ENCODE measurements at places on chromosomes 6 and 20.

- DNase-seq: no peak
Observed at GRCh38 chr20:1381753-1382591, 10.9 kb downstream of the FKBP1A start.

DNA sequence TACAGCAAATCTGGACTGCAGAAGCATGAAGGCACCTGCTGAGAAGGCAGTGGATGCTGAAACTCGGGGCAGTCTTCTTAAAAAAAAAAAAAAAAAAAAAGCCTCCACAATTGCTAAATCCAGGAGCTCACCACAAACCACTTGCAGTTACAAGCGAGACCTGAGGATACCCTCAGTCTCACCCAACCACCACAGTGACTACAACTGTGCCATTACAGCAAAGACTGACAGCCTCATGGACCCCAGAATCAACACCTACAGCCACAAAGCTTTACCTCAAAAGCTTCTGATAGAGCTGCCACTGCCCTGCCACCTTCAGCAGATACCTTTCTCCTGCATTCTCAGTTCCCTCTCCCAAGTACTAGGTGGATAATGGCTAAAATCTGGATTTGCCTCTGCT lies 9.0 kb downstream of the COL21A1 start:
- DNase-seq: no peak

GRCh38 chr6:67224989-67225388 lies 1410.1 kb upstream of the ADGRB3 start:
- DNase-seq: no peak

DNA sequence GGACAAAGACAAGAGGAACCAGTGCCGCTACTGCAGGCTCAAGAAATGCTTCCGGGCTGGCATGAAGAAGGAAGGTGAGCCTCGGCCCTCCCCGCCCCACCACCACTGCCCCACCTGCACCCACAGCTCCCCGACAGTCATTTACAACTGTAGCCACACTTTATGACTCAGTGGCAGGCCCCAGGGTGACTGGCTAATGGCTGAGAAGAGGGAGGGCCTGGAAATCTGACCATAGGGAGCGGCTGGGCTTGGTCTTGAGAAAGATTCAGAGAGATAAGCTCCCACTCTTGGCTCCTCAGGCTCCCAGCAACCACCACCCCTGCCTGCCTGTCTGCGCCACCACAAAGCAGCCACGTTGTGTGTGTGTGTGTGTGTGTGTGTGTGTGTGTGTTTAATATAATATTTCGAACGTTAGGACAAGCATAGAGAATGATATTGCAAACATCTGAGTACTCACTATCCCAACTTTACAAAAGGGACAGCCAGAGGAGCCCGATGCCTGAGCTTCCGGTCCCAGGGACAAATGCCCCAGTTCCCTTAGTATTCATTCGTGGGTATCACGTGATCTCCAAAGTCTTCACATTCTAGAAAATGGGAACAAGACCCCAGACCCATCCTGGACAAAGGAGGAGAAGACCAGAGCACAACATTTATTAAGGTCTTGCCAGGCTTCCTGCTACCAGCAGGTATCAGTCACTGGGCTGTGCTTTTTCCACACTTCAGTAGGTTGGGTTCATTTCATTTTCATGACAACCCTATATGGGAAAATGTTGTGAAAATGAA lies 52.1 kb downstream of the HNF4A start:
- DNase-seq: no peak

- no peak for DNase-seq
Observed at GRCh38 chr20:9531581-9531980, 17.2 kb downstream of the LAMP5 start.

DNA sequence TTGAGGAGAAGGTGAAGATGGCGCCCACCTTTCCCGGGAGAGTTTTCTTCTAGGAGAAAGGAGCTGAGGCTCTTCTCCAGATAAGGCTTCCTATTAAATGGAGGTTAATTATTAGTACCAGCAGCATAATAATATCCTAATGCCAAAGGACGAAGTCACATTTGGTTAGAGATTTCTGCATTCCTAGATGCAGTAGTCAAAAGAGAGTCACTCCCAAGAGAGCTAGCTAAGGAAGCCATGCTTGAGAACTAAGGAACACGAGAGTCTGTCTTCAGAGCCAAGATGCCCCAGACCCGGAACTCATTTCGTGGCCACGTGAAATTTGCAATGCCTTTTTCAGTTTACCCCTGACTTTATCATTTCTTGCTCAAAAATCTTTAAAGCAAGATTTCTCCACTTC lies 132.7 kb downstream of the TSHZ2 start:
- no peak for DNase-seq

DNA sequence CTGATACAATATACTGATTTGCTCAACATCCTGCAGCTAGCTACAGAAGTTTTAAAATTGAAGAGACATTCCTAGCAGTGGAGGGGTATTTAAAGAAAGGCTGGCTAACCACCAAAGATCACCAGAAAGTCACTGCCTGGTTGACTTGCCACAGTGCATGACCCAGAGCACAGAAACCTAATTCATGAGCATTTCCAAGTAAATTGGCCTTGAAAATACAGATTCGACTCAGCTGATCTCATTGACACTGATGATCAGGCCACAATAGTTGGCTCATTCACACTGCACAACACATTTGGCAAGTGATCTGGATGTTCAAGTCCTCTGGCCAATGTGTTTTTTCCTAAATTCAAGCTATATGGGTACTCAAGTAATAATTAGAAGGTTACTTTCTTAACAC lies 13.3 kb upstream of the TDRD6 start:
- DNase-seq: no peak

GRCh38 chr6:1872649-1873131 lies 263.0 kb downstream of the FOXC1 start:
- DNase-seq: no peak

DNA sequence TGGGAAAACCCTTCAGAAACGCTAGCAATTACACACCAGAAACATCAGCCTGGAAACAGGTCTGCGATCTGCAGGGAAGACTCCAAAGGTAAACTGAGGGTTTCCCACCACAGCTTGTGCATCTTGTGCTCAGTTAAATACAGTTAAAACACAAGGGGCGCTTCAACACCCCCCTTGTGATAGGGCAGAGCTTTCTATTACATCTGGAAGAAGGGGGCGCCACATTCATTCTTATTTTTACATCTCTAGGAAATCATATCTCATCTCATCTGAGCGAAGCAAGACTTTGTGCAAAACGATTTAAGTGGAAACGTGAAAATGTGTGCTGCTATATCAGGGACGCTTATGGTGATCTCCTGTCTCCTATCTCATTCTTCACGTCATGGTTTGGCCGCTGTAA lies 58.5 kb downstream of the PRND start:
- no peak for DNase-seq

DNA sequence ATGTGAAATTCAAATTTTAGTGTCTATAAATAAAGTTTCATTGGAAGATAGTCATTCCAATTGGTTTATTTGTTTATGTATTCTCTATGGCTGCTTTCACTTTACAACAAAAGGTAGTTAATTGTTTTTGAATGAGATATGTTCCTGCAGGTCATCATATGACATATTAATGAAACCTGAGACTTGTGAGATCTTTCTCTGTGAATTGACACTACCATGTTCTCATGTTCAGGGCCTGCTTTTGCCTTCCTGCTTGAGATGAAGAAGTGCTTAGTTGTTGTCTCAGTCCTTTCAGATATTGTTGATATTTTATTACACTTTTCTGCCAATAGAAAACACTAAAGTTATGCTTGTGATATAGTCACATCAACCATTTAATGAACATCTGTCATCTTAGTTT lies 132.5 kb downstream of the UTRN start:
- no peak for DNase-seq

GRCh38 chr6:120648713-120649112 lies 685.6 kb downstream of the TBC1D32 start:
- DNase-seq: no peak

- DNase-seq: no peak
Observed at GRCh38 chr6:131015630-131016263, 47.3 kb downstream of the EPB41L2 start.

DNA sequence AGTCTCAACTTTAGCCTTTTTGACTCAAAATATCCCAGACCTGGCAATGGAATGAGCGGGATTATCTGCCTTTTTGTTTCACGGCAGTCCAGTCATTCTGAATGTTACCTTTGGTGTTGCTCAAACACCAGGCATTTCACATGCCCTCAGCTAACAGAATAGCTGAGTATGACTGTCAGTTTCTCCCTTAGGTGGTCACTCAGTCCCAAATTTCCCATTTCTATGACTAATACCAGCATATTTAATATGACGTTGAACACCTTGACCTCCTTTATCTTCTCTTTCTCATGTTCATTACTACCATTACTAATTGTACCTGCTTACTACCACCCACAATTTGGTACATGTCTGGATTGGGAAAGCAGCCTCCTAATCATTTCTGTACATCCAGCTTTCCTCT lies 65.2 kb downstream of the EDN1 start:
- DNase-seq: no peak

DNA sequence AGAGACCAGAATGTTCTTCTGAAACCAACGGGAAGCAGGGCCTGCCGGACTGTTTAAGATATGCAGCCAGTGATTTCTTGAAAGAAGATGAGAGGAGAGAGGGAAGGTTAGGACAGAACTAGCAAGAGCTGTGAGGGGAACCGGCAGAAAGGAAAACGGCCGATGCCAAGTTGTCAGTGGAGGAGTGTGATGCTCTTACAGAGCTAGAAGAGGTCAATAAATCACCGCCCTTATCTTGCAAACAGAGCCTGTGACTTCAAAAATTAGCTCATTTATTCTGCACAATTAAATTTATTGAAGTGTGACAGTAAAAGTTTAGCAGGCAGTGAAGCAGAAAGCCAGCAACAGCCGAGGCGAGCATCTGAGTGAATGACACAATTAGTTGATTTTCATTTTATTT lies 509.5 kb upstream of the ID4 start:
- DNase-seq: no peak

DNA sequence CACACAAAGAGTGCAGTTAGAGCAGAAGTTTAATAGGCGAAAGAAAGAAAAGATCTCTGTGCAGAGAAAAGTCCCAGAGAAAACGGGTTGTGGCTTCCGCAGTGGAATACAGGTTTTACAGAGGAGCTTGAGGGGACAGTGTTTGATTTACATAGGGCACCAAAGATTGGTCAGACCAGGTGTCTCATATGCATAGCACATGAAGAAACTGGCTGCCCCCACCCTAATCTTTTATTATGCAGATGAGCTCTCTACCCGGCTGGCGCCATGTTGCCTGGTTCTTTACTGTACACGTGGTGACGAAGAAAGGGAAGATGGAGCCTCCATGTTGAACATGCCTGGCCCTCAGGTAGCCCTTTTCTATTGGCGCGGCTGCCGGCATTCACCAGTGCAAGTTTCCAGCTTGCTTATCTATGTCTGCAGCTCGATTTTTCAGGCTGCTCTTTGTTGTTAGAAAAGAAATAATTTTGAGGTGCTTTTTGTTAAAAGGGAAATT lies 47.4 kb downstream of the SLC35B3 start:
- no peak for DNase-seq

GRCh38 chr20:44436393-44436792 lies 39.3 kb upstream of the TTPAL start:
- no peak for DNase-seq

- no peak for DNase-seq
Observed at GRCh38 chr6:1028723-1029122, 283.2 kb upstream of the FOXQ1 start.

DNA sequence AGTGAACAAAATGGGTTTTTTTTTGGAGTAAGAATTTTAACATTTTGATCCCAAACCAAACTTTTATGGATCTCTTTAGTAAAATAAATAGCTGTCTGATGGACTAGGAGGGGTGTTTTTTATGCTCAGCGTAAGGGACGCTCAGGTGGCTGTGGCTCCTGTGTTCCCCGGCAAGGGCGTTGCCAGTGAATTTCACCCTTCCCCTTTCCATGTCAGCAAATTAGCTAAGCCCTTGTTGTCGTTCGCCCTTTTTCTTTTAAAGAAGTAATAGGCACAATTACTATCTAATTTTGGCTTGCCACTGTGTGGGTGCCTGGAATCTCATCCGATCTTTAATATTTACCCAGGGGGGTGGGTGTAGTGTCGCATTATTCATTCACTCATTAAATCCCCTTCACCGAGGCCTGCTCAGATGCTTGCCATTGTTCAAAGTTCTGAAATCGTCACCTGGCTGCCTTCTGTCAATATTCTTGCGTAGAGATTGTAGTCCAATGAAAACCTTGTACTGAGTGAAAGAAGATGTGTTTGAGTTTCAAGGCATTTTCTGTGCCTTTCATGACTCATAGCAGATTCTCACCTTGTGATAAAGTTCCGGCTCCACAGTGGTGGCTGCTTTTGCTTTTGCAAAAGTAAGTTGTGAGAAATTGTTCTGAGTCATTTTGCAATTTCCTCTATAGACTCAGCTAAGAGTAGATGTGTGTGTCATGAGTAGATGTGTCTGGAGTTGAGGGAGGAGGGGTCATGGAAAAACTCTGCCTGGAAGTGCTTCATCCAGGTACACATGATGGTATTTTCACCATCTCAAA lies 40.0 kb upstream of the CLDN20 start:
- peak; percentile 42 for DNase-seq

DNA sequence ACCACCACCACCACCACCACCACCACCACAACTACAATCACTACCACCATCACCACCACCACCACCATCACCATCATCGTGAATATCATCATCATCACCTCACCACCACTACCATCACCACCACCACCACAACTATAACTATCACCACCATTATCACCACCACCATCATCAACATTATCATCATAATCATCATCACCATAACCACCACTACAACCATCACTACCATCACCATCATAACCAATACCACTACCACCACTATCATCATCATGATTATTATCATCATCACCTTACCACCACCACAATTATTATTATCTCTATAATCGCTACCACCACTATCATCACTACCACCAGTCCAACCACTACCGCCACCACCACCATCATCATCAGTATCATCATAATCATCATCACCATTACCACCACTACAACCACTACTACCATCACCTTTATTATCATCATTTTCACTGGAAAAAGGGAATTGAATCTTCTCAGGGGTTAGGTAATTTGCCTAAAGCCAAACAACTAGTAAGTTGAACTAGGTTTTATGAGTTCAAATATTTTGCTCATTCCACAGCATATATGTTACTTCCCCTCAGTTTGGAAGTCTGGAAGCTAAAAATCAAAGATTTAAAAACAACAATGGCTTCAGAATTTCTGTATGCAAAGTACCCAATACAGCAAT lies 8.3 kb downstream of the RIPOR2 start:
- DNase-seq: no peak

- no peak for DNase-seq
Observed at GRCh38 chr6:7719364-7719850, 6.5 kb upstream of the BMP6 start.

DNA sequence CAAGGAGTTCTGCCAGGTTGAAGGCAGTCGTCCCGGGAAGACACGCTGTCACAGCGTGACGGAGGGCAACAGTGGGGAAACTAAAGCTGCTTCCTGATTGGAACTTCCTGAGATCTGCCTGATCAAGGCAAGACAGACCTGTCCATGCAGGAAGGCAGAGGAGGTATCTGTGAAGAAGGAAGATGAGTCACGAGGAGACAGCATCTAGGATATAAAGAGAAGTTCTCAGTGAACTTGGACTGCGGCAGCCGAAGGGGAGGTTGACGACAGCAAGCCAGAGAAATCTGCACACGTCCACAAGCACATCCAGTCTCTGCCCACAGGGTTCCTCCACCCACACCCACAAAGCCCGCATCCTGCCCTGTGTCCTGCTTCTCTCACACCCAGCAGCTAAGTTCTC lies 38.6 kb downstream of the PREP start:
- no peak for DNase-seq
